ENCODE measurements at places on chromosomes 2 and 18.
A peak's percentile ranks its signal among the peaks of the same experiment; 100 is the strongest.

DNA sequence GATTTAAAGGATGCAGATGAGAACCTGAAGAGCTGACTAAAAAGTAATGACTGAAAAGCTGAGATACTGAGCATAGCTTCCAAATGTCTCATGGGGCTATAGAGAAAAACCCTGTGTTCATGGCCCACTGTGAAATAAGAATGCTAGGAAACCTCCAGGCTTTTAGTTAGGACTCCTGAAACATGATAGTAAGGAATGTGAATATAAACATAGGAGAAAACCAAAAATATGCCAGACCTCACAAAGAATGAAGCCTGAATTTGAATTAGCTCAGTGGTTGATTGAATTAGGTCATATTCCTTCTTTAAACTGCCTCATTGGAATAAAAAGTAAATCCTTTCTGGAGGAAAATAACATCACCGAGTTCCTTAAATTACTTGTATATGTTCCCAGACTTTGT lies 194.5 kb upstream of the NXPH2 start:
- no peak for DNase-seq

GRCh38 chr18:70920840-70921374 lies 632.1 kb downstream of the SOCS6 start:
- no peak for DNase-seq

DNA sequence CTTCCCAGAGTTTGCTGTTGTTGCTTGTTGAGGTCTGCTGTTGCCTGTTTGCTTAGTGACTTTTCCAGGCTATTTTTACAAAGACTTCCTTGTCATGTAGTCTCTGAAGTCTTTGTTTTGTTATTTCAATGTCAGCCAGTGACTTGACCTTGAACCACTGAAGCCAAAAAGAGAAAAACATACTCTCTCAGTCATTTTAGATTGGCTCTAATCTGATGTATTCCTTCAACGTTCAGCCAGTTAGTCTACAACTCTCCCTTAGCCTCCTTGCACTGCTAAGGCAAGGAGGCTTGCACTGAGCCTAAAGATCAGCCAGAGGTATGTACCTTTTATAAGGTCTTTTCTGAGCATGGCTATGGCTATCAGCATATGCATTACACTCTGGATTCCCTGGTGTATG lies 27.9 kb downstream of the KIAA1328 start:
- no peak for DNase-seq

GRCh38 chr2:25240636-25241035 lies 72.3 kb upstream of the POMC start:
- DNase-seq: no peak

DNA sequence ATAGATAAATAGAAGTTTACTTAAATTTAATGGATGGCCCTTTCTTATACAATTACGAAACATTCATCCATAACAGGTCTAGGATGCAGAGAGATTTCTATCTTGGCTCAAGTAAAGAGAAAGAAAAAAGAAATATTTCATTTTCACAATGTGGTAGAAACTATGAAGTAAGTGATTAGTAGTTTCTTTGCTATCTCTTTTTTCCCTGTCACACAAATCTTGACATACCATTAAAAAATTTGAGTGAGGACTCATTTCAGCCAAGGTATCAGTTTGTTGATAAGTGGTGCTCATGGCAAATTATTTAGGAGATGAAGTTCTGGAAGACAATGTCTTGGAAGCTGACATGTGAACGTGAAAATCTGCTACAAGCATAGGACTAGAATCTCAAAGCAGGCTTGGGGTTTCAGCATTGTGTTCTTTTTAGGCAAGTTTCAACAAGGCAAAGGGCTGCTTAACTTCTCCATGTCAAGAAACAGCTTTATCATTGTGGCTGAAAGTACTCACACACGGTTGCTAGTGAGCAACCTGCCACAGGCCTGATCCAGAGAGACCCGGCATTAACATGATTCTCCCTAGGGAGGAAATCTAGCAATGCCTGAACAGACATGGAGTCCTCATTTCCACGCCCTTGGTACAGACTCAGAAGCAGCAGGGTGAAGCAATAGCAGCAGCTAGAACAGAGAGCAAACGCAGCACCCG lies 414.6 kb downstream of the DLGAP1 start:
- no peak for DNase-seq

- DNase-seq: no peak
Measured at GRCh38 chr2:140695155-140695554, 1435.7 kb downstream of the LRP1B start.

DNA sequence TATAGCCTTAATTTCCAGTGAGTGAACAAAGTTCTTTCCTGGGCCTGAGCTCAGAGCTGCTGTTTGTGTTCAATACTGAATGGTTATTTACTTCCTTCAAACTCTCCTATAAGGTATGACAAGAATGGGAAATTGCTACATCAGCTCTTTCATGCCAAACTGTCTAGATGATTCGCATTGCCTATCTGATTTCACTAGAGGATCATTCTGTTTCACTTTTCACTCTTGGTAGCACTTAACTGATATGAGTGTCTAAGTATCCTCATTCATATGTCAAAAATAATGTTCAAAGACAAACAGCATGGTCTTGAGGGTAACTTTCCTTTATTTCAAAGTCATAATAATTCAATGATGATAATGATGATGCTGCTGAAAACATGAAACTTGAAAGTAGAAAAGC lies 32.9 kb upstream of the SCG2 start:
- DNase-seq: no peak

DNA sequence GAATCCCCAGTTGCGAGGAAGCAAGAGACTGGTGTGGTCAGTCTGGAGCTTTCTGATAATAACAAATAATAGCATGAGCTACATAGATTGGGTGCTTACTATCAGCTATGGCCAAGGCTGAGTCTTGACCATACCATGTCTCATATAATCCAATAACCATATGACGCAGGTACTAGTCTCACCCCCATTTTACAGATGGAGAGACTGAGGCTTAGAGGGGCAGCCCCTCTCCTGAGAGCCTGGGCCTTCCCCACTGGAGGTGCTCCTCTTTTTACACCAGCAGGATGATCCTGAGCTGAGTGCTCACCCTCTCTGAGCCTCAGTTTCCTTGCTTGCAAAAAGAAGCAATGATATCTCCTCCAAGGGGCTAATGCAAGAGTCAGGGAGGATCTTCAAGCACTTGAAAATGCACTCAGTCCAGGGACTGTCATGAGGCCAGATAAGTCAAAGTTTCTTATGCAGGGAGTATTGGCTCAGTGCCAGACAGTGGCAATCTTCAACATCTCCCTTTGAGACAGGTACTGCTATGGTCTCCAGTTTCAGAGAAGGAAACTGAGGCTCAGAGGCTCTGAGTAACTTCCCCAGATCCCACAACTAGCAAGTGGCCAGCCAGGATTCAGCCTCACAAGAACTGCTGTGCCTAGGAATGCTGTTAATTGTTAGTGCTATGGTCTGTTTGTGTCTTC lies 149.7 kb downstream of the TFCP2L1 start:
- DNase-seq: no peak

DNA sequence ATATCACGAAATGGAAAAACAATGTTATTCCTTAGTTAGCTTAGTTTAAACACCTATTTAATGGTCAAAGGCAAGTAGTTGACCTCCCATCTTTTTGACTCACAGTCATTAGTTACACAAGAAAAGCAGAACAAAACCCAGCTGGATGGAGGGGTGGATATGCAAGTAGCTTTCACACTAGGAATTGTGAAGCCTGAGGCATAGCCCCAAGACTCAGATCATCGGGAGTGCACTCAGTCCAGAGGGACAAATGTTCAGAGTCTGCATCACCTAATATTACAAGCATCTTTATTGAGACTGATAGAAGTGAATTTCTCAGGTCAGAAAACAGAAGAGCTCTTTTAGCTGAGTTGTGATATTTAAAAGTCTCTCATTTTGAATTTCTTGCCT lies 15.5 kb upstream of the CPS1 start:
- no peak for DNase-seq

- DNase-seq: no peak
Measured at GRCh38 chr2:101063352-101064124, 61.4 kb downstream of the RPL31 start.

- DNase-seq: peak; percentile 45
Measured at GRCh38 chr2:9975805-9976447, 24.4 kb downstream of the GRHL1 start.

DNA sequence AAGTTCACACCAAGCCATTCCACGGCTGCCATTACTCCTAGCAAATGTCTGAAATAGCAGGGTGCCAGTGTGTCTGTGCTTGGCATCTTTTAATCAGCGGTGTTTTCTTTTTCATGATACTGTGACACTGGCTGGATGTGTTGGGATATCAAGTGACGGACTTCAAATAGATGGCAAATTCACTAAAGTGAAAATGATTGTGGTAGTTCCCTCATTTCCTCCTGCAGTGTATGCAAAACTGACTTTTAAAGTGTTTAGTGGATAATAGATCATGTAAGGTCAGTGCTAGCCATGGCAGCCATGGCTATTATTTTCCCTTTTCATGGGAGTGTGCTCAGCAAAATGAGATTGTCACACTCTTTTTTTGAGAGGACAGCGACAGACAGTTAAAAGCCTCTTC lies 261.5 kb upstream of the SIX3 start:
- DNase-seq: no peak

- no peak for DNase-seq
Measured at GRCh38 chr2:222972420-222972819, 79.6 kb upstream of the KCNE4 start.

GRCh38 chr2:236728916-236729670 lies 159.5 kb downstream of the ACKR3 start:
- DNase-seq: no peak

DNA sequence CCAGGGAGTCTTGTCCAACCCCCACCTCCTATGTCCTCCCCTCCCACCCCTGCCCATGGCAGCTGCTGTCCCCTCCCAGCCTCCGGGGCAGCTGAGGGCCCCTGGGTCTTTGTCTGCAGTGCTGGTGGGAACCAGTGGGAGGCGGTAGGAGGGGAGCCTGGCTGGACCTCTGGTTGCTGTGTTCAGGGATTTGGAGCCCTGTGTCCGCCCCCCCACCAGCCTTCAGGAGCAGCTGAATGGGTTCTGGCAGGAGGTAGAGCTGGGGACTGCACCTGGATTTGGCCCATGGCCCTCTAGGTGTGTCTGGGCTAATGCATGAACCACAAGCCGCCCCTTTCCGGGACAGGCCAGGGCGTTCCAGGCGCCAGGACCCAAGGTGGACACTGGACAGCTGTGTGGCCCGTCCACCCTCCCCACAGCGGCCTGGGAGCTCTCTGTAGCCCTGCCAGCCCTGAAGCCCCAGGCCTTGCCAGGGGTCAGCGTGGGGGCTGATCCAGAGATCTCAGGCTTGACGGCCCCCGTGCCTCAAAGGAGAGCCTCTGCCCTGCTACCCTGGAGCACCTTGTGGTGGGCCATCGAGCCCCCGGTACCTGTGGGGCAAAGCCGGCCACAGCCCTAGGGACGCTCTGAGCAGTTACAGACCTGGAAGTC lies 25.4 kb downstream of the GPC1 start:
- DNase-seq: no peak

DNA sequence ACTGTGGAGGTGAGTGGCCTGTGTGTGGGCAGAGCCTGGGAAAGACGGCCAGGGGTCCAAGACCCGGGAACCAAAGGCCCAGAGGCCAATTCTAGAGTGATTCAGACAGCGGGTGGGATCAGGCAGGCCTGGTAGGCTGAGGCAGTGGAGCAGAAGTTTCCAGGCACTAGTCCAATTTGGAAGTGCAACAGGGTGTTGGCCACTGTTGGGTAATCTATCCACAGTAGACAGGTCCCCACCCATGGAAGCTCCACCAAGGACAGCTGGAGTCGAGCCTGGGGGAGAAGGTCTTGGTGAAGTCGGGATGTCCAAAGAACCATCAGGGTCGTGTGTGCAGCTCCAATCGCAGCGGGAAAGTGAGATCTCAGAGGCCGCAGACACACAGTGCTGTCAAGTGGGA lies 125.8 kb upstream of the COPS8 start:
- no peak for DNase-seq

GRCh38 chr2:209564816-209565215 lies 141.0 kb downstream of the MAP2 start:
- no peak for DNase-seq
